CD14-positive monocyte (primary cell): ENCODE measurements at places on chromosomes 11 and 22.

DNA sequence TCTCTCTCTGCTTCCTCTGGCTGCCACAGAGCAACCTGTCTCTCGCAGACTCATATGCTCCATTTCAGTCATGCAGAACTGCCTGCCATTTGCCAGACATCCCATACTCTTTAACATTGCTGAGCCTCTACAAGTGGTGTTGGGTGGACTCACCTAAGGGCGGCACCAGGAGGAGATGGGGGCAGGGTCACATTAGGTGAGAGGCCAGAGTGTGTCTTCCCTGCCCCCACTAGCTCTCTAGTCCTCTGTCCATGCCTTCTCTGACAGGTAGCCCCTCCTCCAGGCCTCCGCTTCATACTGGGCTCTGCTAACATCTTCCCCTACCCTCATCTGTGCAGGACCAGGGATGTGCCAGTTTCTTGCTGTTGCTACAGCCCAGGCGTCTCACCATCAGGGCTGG lies 366.3 kb downstream of the TENM4 start:
- DNase-seq, result no peak

DNA sequence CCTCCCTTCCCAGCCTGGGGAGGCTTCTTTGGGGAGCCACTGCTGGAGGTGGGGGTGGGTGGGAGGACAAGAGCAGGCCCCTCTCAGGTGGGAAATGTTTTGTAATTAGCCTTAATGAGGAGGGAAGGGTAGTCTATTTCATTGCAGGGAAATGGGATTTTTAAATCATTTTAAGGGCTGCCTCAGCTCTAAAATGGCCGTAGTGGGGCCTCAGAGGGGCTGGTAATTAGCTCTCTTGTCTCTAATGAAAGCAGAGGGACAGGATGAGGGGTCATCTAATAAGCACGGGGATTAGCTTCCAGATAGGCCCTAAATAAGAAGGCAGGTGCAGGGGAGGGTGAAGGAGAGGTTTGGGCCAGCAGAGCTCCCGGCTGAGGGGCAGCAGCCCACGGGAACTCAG lies 46.5 kb downstream of the LMO1 start:
- DNase-seq, result no peak

- peak; percentile 36 for DNase-seq
These were observed 3.3 kb upstream of the E2F8 start for GRCh38 chr11:19244084-19244483.

DNA sequence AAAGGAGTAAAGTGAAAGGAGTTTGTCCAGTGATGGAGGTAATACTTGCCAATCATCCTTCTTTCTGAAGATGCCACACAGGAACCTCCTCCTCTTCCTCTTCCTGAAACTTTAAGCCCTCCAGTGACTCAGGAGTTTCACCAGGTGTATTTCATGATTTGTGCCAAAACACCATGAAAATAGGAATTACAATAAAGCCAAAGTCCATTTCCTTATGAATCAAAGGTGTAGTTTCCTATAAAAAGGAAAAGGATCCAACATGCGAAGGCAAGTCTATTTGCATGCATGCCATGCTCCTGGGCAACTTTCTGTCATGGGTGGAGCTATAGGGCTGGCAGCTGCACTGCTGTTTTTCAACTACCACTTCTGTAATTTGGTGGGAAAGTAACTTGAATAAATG lies 9.8 kb upstream of the POU2AF1 start:
- no peak for DNase-seq

- DNase-seq, result peak; percentile 49
These were observed 4.4 kb upstream of the WEE1 start for GRCh38 chr11:9568854-9569587.

DNA sequence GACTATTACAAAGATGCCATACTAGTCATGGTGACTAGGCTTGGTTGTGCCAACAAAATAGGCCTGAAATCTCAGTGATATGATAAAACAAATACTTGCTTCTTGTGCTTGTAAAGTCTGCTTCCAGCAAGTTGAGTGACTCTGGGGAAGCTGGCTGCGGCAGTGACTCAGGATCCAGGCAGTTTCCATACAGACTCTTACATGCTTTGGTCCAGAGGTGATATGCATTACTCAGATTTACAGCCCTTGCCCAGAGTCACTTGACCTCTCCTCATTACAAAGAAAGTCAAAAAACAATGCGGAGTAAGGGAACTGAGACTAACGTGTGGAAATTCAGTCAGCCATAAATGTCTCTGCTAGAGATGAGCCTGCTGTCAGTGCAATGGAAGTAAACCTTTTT lies 387.5 kb downstream of the KCNA4 start:
- DNase-seq, result no peak

DNA sequence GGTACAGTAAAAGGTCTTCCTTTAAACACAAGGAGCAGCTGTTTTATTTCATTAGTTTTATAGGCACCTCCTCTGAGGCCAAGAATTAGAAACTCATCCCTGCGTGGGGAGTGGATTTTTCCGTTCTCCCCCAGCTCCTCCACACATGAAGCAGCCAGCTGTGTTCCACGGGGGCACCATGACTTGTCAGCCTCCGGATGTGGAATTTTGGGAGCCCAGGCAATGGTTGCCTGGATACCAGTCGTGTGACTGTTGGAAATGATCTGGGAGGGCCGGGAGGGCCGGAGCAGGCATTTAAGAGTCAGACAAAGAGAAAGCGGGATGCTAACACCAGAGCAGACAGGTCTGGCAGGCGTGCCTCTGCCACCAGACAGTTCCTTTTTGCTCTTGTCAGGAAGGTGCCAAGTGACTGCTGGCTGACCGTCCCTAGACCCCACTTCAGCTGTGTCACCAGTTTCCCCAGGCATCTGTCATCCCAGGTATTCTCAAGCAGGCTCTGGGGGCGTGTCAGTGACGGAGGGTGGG lies 15.9 kb upstream of the CDC42EP2 start:
- DNase-seq, result no peak

DNA sequence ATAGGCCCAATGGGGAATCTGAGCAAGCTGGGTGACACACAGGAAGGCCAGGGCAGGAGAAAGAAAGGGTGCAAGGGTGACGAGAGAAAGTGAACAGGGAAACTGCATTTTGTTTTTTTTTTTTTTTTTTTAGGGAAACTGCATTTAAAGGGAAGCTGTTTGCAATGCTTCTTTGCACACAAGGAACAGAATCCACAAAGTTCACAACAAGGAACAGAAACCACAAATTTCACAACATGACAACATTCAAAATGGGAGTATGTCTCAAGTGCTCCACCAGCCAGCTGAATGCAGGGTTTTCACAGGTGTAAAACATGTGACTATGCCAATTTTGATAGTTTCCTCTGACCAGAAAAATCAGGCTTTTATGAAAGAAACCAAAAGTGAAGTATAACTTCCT lies 6.8 kb upstream of the PLAAT3 start:
- DNase-seq, result peak; percentile 92

GRCh38 chr11:66328302-66329144 lies 7.7 kb downstream of the RIN1 start:
- DNase-seq, result peak; percentile 78

DNA sequence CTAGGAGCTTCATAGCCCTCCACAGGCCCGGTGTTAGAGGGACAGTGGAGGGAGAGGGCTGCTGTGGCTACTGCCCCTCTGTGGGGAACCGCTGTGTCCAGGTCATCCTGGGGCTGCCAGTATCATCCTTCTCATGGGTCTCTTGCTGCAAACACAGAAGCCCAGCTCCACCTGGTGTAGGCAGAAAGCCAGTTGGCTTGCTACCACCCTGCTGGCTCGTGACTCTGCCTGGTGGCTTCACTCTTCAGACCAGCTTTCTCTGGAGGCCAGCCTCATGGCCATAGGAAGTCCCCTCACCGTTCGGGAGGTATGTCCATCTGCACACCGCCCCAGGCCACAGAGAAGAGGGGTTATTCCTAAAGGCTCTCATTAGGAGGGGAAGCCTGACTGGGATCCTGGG lies 19.4 kb upstream of the SUSD2 start:
- no peak for DNase-seq

GRCh38 chr11:40227730-40228129 lies 1231.7 kb downstream of the LRRC4C start:
- DNase-seq, result no peak
